SK-MEL-5 (cell line): ENCODE measurements at places on chromosomes 7 and 10. TPM values are rescaled to one million over a fixed set of nuclear protein-coding genes. Genes with fewer than 3 reads are reported as not detected.

The GHRHR gene
- not detected in 2 replicates for total RNA-seq

- DNase-seq = no peak
These were observed 1279.1 kb upstream of the SORCS1 start for GRCh38 chr10:108443636-108444035.

DNA sequence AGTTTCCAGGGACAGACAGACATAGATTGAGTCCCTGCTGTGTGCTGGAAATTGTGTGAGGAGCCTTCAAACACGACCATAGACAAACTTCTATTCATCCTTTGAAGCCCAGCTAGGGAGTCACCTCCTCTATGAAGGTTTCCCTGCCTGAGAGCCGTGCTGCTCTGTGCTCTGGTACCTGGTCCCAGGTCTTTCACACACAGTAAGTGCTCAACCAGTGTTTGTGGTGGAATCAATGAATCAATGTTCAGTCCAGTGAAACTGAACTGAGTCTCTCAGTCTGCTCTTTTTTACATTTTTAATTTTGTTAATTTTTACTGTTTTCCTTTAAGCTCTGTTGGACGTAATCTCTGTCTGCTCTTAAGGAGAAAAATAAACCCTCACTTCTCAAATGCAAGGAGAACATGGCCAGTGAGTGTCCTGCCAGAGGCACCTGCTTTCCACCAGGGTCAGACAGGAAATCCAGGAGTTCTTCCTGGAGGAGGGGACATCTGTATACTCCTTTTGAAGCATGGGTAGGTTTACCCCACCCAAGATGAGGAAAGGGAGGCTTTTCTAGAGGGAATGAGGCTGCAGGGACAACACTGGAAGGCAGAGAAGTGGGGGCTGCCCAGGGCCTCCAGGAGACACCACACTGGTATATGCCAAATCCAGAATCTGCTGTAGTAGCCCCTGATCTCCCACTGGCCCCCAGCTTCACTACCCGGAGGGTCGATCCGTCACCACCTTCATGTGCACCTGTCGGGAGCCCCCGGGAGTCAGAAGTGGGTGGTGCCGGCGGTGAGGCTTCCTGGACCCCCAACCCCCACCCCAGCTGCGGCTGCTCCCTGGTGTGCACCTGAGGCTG is 56.3 kb downstream of the MICALL2 start:
- no peak for DNase-seq

DNA sequence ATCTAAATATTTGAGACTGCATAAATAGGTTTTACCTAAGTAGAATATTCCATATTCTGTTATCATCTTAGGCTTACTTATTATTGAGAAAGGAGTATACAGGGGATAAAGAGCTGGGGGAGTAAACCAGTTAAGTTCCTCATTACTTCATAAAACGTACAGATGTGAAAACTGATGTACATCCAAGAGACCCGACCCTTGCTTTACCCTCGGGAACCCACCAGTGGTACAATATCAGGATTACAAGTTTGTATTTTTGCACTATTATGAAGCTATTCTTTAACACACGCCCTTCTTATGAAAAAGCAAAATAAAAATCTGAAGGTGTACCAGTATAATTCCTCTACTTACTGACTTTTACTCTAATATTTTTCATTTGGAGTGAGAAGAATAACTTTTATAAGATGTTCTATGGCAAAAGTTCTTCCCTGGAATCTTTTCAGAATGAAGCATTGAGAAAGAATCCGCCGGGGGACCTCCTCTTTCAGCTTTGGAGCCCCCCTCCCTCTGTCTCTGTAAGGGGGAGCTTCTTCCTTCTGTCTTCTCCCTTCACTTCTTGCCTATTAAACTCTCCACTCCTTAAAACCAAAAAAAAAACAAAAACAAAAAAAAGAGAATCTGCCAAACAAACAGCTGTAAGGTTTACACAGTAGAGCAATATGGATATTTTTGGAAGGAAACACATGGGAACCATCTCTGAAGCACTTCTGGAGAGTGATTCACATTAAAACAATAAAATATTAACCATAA is 550.0 kb downstream of the TNS3 start:
- no peak for DNase-seq

DNA sequence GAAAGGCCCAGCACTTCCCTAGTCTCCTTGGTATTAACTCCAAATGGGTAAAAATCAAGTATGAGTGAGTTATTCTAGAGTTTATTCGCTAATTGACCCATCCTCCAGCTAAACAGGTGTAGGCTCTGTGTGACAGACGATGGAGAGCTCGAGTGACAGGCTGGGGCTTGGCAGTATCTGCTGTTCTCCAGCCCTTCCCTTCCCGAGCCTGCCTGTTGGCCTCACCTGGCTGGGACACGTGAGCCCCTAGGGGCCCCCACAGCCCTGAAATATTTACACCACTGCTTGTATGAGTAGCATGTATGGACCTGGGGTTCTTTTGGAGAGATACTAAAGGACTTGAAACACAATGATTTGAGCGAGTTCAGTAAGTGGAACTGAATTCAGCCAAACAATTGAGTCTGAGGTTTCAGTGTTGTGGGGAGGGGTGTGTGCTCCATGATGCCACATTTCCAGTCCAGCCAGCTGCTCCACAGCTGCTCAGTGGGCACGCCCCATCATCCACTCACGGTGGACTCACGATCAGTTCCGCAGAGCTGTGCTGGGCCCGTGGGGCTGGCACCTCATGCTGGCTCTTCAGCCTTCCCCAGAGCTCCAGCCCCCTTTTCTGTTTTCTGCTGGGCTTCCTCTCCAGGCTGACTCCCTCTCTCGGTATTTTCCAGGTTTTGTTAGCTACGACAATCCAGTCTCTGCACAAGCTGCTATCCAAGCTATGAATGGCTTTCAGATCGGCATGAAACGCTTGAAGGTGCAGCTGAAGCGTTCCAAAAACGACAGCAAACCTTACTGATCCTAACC is 283.0 kb downstream of the USP6NL start:
- no peak for DNase-seq

GRCh38 chr7:137934941-137935883 is 66.7 kb downstream of the CREB3L2 start:
- DNase-seq = no peak

DNA sequence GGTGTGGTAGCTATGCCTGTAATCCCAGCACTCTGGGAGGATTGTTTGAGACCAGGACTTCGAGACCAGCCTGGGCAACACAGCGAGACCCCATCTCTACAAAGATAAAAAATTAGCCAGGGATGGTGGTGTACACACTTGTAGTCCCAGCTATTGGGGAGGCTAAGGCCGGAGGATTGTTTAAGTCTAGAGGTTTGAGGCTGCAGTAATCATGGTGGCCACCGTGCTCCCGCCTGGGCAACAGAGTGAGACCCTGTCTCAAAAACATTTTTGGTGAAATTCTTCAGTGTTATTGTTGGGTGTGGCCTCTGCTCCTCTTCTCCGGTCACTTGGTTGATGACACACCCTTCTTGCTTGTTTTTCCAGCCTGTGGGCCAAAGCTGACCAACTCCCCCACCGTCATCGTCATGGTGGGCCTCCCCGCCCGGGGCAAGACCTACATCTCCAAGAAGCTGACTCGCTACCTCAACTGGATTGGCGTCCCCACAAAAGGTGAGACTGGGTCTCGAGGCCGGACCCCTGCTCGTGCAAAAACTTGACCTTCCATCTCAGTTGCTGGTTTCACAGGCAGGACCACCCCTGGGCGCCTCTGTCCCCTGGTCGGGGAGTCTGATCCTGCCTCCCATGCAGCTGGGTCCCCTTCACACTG is 10.6 kb downstream of the PFKFB3 start:
- no peak for DNase-seq

GRCh38 chr10:72250666-72251065 is 23.1 kb upstream of the DDIT4 start:
- no peak for DNase-seq

- DNase-seq = no peak
These were observed 247.4 kb downstream of the ELFN1 start for GRCh38 chr7:1917221-1918062.

- DNase-seq = no peak
These were observed 231.9 kb downstream of the PLXDC2 start for GRCh38 chr10:20048161-20048560.

DNA sequence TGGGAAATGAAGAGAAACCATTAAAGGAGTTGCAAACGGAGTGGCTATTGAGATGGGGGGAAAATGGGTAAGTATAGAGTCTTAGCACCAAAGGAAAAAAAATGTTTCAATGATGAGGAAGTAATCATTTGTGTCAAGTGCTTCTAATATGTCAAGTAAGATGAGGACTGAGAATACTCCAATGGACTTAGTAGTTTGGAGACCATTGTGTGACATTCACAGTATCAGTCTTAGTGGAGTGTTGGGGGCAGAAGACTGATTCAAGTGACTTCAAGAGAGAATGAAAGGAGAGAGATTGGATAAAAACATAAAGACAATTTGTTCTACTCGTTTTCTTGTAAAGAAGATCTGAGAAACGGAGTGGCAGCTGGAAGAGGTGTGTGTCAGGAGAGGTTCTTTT is 88.6 kb upstream of the ARID5B start:
- no peak for DNase-seq

DNA sequence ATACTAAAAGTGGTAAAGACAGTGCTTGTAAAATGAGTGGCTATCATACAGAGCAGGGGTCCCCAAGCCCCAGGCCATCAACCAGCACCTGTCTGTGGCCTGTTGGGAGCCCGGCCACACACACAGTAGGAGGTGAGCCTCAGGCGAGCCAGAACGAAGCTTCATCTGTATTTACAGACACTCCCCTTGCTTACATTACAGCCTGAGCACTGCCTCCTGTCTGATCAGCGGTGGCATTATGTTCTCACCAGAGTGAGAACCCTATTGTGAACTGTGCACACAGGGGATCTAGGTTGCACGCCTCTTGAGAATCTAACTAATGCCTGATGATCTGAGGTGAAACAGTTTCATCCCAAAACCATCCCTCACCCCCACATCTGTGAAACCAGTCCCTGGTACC is 58.7 kb downstream of the ITGA8 start:
- DNase-seq = no peak

The SLC26A4 gene
- total RNA-seq = 16.7 and 17.9 TPM in 2 replicates

- no peak for DNase-seq
These were observed 451.7 kb downstream of the PTPRN2 start for GRCh38 chr7:158135931-158136330.

The SFRP4 gene
- not detected in 2 replicates for total RNA-seq

GRCh38 chr10:104067525-104067924 is 18.2 kb downstream of the COL17A1 start:
- DNase-seq = no peak

DNA sequence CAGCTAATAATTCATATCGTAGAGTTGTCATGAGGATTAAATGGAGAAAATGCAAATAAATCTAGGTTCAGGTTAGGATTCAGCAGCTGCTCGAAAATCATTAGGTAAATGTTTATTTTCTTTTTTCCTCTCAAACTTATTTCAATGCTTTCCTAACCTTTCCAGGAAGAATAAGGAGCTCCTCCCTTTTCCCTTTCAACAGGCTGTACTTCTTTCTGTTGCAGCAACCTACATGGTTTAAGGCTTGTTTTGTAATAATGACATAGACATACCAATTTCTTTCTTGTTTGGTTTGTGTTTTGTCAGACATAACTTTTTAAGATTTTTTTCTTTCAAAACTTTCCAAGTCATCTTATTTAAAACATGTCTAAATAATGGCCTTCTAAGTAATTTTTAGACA is 18.2 kb downstream of the GPR141 start:
- no peak for DNase-seq

GRCh38 chr7:79176859-79177477 is 276.5 kb downstream of the MAGI2 start:
- peak; percentile 76 for DNase-seq

DNA sequence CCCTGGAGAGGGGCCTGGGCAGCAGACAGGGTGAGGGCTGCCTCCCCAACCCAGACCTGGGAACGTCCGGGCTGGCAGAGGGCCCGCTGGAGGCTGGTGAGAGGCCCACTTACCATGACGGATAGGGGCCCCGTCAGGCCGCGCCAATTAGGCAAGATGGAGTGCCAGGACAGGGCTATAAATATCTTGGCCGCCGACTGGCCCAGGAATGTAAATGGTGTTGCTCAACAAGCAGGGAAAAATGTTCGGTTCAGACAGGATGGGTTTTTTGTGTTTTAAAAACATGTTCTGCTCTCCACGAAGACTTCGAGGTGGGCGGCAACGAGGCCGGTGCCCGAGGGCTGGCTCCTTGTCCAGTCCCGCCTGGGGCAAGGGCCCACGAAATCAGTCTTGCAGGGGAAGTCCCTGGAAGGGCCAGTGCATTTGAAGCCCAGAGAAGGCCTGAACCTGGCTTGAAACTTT is 35.8 kb upstream of the ELN start:
- no peak for DNase-seq

DNA sequence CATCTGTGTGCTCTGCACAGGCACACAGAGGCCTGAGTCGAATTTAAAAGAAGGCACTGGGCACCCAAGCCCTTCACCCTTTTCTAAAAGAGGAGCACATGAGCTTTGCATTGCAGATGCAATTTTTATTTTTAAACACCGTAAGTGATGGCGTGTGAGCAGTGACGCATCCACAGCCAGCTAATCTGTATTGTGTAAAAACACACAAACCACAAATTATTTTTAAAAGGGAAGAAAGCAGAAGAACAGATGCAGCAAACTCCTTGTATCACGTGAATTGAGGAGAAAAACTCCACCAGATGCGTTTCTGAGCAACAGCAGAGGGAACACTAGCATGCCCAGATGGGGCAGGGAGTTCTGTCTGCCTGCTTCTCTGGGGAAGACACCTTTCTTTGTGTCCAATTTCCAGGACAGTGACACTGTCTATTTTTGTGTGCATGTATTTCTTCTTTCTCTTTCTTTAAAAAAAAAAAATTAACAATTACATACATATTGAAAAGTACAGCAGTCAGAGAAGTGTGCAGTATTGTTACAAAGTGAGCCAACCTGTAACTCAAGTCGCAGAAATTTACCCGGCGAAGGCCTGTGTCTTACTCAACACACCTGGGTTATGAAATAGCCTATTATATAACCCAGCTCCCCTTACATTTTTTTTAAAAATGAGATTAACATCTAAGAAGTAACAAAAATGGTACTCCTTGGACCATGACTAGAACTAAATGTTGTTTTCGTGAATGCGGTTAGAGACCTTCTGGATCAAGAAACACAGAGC is 39.2 kb downstream of the EEPD1 start:
- DNase-seq = no peak

The ITGB8 gene
- 57.2 and 60.1 TPM in 2 replicates for total RNA-seq

The GIMAP2 gene
- total RNA-seq = 12.6 and 13.5 TPM in 2 replicates

GRCh38 chr10:128365156-128365725 is 239.0 kb upstream of the MKI67 start:
- DNase-seq = no peak

GRCh38 chr10:26479766-26480492 is 41.8 kb downstream of the APBB1IP start:
- DNase-seq = no peak

The BCL7B gene
- 22.9 and 23.0 TPM in 2 replicates for total RNA-seq

The FANK1 gene
- 1.6 TPM in 1 of 2 replicates, not detected in the other for total RNA-seq

- DNase-seq = no peak
These were observed 39.0 kb upstream of the AOAH start for GRCh38 chr7:36763132-36763816.

GRCh38 chr7:47937065-47937687 is 11.1 kb downstream of the PKD1L1 start:
- no peak for DNase-seq

The ZNF487 gene
- total RNA-seq = 1.7 and 2.9 TPM in 2 replicates

GRCh38 chr10:116170815-116171250 is 102.2 kb downstream of the GFRA1 start:
- no peak for DNase-seq
